ENCODE measurements at places on chromosomes 12 and 14. TPM values are rescaled to one million over a fixed set of nuclear protein-coding genes. Genes with fewer than 3 reads are reported as not detected.

GRCh38 chr14:61421212-61421923 lies 100.0 kb downstream of the PRKCH start:
- H3K27me3 ChIP-seq = no peaks in the 10 kb centered on the region
- no peaks in the 10 kb centered on the region for H3K36me3 ChIP-seq
- H3K4me1 ChIP-seq = peaks cover 12% of the 10 kb centered on the region
- H3K27ac ChIP-seq = no peak overlapping the region
- H3K4me3 ChIP-seq = no peak overlapping the region

DNA sequence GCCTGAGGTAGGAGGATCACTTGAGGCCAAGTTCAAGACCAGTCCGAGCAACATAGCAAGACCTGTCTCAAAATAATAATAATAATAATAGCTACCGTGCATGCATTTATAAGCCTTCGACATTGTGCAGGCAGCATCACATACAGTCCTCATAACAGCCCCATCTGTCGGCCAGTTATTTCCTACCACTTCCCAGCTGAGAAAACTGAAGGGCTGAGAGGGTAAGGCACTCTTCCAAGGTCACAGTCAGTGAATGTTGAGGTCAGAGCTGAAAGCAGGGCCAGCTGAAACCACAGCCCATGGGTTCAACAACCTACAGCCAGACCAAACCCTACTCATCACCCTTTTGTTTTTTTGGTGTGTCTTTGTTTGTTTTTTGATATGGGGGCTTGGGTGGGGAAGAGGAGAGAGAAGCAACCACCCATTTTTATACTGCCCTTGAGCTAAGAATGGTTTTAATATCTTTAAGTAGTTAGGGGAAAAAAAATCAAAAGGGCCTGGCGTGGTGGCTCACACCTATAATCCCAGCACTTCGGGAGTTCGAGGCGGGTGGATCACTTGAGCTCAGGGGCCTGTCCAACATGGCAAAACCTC lies 16.8 kb upstream of the ITPK1 start:
- no peaks in the 10 kb centered on the region for H3K4me1 ChIP-seq
- DNase-seq = peak; percentile 51

DNA sequence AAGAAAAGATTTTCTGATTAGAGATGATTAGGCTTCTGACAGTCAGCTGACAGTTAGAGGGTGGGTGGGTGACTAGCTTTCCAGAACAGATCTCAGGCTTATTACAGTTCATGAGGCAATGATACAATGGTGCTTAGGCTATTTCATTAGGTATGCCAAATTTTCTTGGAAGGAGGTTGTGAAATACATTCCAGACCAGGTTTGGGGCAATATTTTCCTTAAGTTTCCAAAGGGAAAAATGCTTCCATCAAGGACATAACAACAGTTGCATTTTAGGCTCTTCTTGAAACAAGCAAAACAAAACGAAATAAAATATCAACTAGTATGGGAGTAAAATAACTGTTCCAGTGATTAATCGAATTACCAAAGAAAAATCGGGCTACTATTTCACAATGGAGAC lies 59.3 kb upstream of the CNTN1 start:
- no peaks in the 10 kb centered on the region for H3K27me3 ChIP-seq
- DNase-seq = no peak
- no peak overlapping the region for H3K4me3 ChIP-seq
- H3K27ac ChIP-seq = no peak overlapping the region

SYNJ2BP gene
- total RNA-seq = 37.2 TPM

ANKS1B gene
- 0.40 TPM for total RNA-seq

GRCh38 chr12:55726971-55727370 lies 1.8 kb downstream of the CD63 start:
- H3K4me3 ChIP-seq = peak overlapping the region; percentile 97
- no peak for DNase-seq
- peak overlapping the region; percentile 99 for H3K27ac ChIP-seq
- H3K36me3 ChIP-seq = no peaks in the 10 kb centered on the region
- no peaks in the 10 kb centered on the region for H3K27me3 ChIP-seq
- H3K4me1 ChIP-seq = peaks cover 27% of the 10 kb centered on the region

DNA sequence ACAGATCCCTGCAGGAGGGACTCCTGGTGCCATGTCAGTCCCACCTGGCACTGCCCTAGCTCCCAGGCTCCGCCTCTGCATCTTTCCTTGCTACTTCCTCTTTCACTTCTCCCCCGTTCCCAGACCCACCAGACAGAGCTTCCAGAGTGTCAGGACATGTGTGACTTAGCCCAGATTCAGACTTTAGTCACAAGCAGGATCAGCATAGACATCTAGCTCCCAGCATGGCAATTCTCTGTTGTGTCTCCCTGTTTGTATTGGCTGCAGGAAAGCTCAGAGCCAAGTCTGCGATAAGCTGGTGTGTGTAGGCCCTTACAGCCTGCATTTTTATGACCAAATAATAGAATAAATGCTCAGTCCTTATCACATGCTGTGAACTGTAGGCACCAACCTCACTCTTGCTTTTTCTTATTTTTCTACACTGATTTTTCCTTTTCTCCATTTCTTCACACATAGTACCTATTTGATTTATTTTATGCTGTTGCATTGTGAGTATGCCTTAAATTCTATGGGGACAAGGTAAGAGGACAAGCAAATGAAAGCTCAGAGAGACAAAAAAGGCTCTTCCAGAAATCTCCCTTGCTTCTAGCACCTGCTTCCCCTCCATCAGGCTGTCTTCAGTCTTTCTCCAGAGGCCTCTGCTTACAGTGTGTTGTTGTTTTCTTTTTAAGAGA lies 5.9 kb downstream of the DHRS2 start:
- no peak overlapping the region for H3K4me3 ChIP-seq
- H3K4me1 ChIP-seq = peaks cover 6% of the 10 kb centered on the region
- no peaks in the 10 kb centered on the region for H3K27me3 ChIP-seq
- no peak for DNase-seq
- no peak overlapping the region for H3K27ac ChIP-seq
- no peaks in the 10 kb centered on the region for H3K36me3 ChIP-seq

- no peak overlapping the region for H3K4me3 ChIP-seq
- no peak for DNase-seq
- no peaks in the 10 kb centered on the region for H3K27me3 ChIP-seq
- H3K27ac ChIP-seq = no peak overlapping the region
Observed at GRCh38 chr14:31884776-31885379, 192.2 kb upstream of the ARHGAP5 start.

DNA sequence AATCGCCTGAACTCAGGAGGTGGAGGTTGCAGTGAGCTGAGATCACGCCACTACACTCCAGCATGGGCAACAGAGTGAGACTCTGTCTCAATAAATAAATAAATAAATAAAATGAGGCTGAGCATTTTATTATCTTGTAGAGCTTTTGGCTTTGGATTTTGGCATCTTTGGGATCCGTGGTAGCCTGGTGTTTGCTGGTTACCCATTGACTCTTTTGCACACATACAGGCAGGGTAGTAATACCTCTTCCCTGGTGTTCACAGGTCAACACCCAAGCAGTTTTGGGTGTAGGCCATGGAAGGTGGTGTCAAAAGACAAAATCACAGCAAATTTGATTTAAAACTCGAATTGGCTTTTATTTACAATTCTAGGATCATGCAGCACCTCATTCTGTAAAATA lies 27.8 kb downstream of the ACACB start:
- peaks cover 4% of the 10 kb centered on the region for H3K4me1 ChIP-seq
- no peak for DNase-seq
- H3K27me3 ChIP-seq = no peaks in the 10 kb centered on the region
- no peak overlapping the region for H3K4me3 ChIP-seq

GRCh38 chr12:126704609-126705008 lies 1562.4 kb upstream of the TMEM132C start:
- no peaks in the 10 kb centered on the region for H3K4me1 ChIP-seq
- no peak for DNase-seq
- no peak overlapping the region for H3K27ac ChIP-seq
- H3K4me3 ChIP-seq = no peak overlapping the region
- H3K36me3 ChIP-seq = no peaks in the 10 kb centered on the region

DNA sequence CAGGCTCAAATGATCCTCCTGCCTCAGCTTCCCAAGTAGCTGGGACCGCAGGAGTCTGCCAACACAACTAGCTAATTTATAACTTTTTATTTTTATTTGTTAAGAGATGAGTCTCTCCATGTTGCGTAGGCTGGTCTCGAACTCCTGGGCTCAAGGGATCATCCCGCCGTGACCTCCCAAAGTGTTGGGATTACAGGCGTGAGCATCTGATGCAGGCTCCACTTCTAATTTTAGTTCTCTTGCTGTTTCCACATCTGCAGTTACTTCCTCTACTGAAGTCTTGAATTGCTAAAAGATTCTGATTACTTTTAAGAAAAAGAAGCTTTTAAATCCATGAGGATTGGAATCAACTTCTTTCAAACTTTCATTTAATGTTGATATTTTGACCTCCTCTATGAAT lies 13.4 kb upstream of the SNX6 start:
- H3K27ac ChIP-seq = no peak overlapping the region
- DNase-seq = no peak
- no peak overlapping the region for H3K4me3 ChIP-seq
- no peaks in the 10 kb centered on the region for H3K4me1 ChIP-seq
- H3K36me3 ChIP-seq = no peaks in the 10 kb centered on the region

DNA sequence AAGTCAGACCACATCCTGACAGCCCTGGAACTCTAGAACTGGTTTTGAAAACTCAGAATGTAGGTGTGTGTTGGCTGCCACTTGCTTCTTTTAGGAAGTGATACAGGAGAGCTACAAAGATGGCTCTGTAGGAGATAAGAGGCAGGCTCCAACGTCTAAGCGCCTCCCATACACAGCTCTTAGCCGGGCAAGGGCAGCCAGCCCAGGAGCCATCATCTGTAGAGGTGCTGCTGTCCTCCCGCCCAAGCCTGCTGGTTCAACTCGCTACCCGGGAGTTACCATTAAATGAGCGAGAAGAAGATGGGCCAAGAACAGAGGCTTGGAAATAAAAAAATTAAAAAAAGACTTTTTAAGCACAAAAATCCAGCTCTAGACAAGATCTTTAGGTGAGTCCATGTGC lies 61.2 kb upstream of the DIO3 start:
- H3K36me3 ChIP-seq = no peaks in the 10 kb centered on the region
- DNase-seq = no peak
- no peak overlapping the region for H3K4me3 ChIP-seq

RFLNA gene
- 57.8 TPM for total RNA-seq

- H3K27me3 ChIP-seq = no peaks in the 10 kb centered on the region
- H3K4me1 ChIP-seq = peaks cover 31% of the 10 kb centered on the region
- peak overlapping the region; percentile 67 for H3K4me3 ChIP-seq
- H3K36me3 ChIP-seq = no peaks in the 10 kb centered on the region
- peak; percentile 27 for DNase-seq
Observed at GRCh38 chr12:56522411-56523193, 982 bp downstream of the RBMS2 start.

GRCh38 chr12:132105467-132105866 lies 38.7 kb downstream of the DDX51 start:
- H3K36me3 ChIP-seq = no peaks in the 10 kb centered on the region
- no peaks in the 10 kb centered on the region for H3K4me1 ChIP-seq
- H3K27ac ChIP-seq = no peak overlapping the region
- H3K27me3 ChIP-seq = no peaks in the 10 kb centered on the region
- H3K4me3 ChIP-seq = no peak overlapping the region

ANO6 gene
- 82.2 TPM for total RNA-seq

PZP gene
- 0.08 TPM for total RNA-seq

GPR84 gene
- total RNA-seq = not detected

DNA sequence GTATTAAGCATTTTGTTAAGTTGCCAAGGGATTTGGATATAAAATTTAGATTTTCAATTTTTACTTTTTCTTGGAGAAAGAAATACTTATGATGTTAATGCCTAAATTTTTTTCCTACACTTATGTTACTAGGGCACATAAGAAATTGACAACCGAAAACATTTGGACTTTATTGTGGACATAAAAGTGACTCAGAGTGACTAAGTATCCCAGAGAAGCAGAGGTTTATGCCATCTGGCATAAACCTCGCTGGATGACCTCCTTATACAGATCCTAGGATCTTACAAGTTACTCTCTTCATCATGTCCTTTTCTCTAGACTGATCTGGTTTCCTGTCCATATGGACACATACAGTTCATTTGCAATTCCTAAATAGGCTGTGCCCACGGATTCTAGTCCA lies 89.8 kb downstream of the RERG start:
- no peaks in the 10 kb centered on the region for H3K4me1 ChIP-seq
- no peak for DNase-seq
- no peaks in the 10 kb centered on the region for H3K36me3 ChIP-seq
- H3K27me3 ChIP-seq = no peaks in the 10 kb centered on the region
- no peak overlapping the region for H3K27ac ChIP-seq

NRIP2 gene
- total RNA-seq = not detected

- DNase-seq = peak; percentile 39
- no peaks in the 10 kb centered on the region for H3K4me1 ChIP-seq
- no peaks in the 10 kb centered on the region for H3K36me3 ChIP-seq
Observed at GRCh38 chr12:47742253-47742825, 16.3 kb downstream of the RAPGEF3 start.

- H3K27me3 ChIP-seq = no peaks in the 10 kb centered on the region
- H3K27ac ChIP-seq = no peak overlapping the region
- H3K4me1 ChIP-seq = no peaks in the 10 kb centered on the region
- no peaks in the 10 kb centered on the region for H3K36me3 ChIP-seq
Observed at GRCh38 chr12:132713123-132713522, 2.5 kb downstream of the PGAM5 start.

- no peak for DNase-seq
- no peaks in the 10 kb centered on the region for H3K4me1 ChIP-seq
- H3K4me3 ChIP-seq = no peak overlapping the region
Observed at GRCh38 chr12:12938541-12938940, 13.4 kb downstream of the GPRC5D start.

- H3K27me3 ChIP-seq = no peaks in the 10 kb centered on the region
- no peaks in the 10 kb centered on the region for H3K36me3 ChIP-seq
- H3K4me1 ChIP-seq = no peaks in the 10 kb centered on the region
- no peak overlapping the region for H3K27ac ChIP-seq
Observed at GRCh38 chr12:24201258-24201970, 251.9 kb upstream of the SOX5 start.

- H3K4me3 ChIP-seq = no peak overlapping the region
- H3K27ac ChIP-seq = no peak overlapping the region
- H3K27me3 ChIP-seq = no peaks in the 10 kb centered on the region
- DNase-seq = no peak
- H3K4me1 ChIP-seq = no peaks in the 10 kb centered on the region
- no peaks in the 10 kb centered on the region for H3K36me3 ChIP-seq
Observed at GRCh38 chr12:55983232-55983842, 9.5 kb downstream of the RAB5B start.

- H3K36me3 ChIP-seq = no peaks in the 10 kb centered on the region
- no peak for DNase-seq
- H3K4me1 ChIP-seq = no peaks in the 10 kb centered on the region
- peaks cover 11% of the 10 kb centered on the region for H3K27me3 ChIP-seq
- no peak overlapping the region for H3K4me3 ChIP-seq
Observed at GRCh38 chr12:132477017-132477702, 12.8 kb upstream of the FBRSL1 start.
